Stimulated activated naive CD4-positive, alpha-beta T cell (primary cell): ENCODE measurements at places on chromosomes 3 and 15.

DNA sequence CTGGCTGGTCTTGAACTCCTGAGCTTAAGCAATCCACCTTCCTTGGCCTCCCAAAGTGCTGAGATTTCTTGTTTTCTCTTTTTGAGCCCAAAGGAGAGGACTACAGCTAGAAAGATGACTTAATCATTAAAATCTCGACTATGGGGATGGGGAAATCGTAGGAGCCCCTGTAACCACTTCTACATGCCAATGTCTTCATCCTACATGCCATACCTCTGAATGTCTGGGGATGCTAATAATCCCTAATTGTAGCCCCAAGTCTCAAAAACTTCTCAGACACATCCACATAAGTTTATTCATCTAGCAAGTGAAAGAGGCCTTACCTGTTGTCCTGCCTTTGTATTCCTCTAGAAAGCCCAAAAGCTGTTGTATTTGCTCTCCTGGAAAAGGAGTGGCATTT, 3.7 kb upstream of the RHOV start:
- no peak for DNase-seq

- no peak for DNase-seq
Measured at GRCh38 chr3:25457671-25458419, 29.8 kb downstream of the RARB start.

GRCh38 chr3:112437146-112438022, 61.9 kb downstream of the BTLA start:
- no peak for DNase-seq

DNA sequence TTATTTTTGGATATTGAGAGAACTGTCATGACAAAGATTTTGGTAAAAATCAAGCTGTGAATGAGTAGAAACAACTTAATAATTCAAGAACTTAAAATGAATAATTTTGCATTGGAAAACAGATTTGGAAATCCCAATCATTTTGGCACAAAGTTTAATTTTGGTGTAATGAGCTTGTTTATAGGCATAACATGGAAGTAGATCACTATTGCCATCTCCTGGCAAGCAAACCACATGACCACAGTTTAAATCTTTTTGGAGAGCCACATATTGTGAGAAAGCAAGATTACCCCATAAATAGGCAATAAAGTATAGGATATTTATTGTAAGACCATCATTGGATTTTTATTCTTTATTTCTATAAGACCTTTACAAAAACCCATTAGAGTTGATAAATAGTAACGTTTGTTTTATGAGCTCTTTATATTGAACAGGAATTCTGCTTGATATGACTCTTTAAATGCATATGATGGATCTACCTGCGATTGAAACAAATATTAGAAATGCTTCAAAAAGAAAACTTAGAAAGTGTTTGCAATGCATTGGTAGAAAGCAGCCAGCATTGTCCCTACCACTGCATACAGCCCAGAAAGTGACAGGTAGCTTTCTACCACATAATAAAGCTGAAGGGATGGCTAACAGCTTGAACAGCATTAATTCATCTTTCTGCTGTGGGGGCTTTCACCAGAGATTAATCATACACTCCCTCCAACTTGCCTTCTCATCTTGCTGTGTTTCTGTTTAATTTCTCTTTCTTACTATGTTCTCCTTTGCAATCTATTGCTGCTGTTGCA, 766.8 kb downstream of the TBL1XR1 start:
- DNase-seq = no peak

DNA sequence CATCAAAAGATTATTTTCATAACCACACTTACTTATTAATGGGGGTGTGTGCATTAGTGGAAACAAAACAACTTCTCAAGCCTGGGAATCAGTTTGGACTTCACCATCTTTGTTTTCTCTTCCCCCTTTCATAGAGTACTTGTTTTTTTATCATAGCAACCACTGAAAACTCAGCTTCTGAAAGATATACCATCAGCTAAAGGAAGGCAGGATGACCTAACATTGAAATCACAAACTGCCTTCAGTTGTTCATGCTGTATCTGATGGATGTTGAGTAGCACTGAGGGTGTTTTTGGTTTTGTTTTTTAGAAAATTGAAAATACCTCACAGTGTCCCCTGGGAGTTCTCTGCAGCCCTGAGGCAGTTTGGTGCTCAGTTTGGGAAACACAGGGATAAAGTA, 46.5 kb downstream of the NEK10 start:
- DNase-seq = no peak

DNA sequence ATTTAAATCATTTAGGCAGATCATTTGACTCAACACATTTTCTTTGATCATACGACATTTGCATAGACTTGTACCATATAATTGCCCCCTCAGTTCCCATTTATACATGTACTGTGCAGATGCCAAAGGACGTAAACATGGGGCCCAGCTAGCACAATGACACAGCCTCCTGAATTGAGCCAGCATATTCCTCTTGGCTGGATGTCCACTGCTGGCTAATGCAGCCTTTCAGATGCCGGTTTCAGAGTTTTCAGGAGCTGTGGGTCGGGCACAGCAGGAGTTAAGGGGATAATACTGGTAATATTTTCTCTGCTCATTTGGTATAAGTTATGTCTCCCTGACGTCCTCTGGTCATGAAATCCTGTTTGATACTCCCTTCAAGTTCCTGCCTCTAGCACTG, 39.4 kb downstream of the KAT2B start:
- no peak for DNase-seq

GRCh38 chr15:25501828-25502446, 63.1 kb upstream of the UBE3A start:
- DNase-seq = no peak

GRCh38 chr15:67396114-67396513, 124.8 kb upstream of the C15orf61 start:
- DNase-seq = no peak
